ENCODE measurements at places on chromosomes 11 and 22. TPM values are rescaled to one million over a fixed set of nuclear protein-coding genes. Genes with fewer than 3 reads are reported as not detected.

The INSC gene
- 0.18 TPM for total RNA-seq

DNA sequence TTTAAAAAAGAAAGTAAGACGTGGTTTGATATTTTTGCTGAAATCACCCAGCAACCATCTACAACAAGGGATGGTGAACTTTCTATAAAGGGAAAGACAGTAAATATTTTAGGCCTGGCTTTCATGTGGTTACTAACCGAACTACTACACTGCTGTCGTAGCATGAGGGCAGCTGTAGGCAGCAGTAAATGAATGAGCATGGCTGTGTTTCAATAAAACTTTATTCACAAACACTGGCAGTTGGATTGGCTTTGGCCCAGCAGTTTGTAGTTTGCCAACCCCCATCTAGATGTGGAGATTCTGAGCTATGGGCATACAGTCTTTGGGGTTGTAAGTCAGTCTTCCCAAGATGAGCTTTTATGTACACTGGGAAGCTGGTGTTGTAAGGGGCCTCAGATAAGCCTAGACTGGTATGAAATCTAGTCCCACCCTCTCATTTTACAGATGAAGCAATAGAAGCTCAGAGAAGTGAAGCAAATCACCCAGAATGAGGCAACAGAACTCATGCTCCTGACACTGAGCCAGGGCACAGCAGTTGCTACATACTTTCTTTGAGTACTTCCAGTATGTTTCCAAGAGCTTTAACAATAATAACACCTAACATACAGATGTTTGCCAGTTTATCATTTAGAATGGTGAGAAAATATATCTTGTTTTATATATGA, 204.4 kb downstream of the ADAMTS15 start:
- no peak for DNase-seq

DNA sequence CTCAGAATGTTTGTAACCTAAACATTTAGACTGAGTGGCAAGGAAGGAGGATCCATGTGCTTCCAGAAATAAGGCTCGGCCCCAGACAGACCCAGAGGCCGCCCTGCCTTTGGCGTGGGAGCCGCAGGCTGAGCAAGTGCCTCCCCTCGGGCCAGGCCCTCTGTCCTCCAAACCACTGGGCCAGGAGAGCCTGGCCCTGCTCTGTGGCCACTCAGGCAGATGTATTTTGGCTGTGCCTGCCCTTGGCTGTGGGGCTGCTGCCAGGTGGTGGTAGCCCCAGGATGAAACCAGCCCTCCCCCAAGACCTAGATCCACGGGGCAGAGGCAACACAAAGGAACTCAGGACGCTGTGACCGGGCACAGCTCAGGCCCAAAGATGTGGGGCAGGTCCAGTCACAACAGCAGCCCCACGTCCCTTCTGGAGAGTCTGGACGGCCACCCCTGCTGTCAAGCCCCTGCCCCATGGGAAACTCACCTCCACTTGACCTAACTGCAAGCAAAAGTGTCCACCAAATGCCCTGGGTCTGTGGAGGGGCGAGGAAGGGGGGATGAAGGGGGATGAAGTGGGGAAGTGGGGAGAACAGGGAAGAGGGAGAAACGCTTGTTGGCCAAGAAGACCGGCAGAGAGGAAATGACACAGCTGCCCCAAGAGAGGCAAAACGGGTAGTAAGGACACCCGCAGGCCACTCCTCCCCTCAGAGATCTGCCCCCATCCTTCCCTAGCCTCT, 24.0 kb downstream of the PISD start:
- DNase-seq: no peak

DNA sequence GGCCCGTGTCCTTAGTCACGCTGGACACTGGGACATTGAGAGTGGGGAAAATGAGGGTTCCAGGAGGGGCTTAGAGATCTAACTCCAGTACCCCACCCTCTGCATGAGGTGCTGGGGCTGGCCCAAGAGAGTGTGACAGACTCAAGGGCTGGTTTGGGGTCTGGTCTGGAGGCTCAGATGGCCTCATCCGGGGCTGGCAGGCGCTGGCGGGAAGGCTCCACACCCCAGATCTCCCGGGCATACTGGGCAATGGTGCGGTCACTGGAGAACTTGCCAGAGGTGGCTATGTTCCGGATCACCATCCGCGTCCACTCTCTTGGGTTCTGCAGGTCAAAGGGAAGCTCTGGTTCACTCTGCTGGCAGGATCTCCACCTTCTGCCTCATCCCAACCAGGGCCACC, 2.5 kb upstream of the RASGRP2 start:
- DNase-seq: no peak

GRCh38 chr11:120814531-120815318, 209.2 kb upstream of the TBCEL start:
- DNase-seq: no peak

DNA sequence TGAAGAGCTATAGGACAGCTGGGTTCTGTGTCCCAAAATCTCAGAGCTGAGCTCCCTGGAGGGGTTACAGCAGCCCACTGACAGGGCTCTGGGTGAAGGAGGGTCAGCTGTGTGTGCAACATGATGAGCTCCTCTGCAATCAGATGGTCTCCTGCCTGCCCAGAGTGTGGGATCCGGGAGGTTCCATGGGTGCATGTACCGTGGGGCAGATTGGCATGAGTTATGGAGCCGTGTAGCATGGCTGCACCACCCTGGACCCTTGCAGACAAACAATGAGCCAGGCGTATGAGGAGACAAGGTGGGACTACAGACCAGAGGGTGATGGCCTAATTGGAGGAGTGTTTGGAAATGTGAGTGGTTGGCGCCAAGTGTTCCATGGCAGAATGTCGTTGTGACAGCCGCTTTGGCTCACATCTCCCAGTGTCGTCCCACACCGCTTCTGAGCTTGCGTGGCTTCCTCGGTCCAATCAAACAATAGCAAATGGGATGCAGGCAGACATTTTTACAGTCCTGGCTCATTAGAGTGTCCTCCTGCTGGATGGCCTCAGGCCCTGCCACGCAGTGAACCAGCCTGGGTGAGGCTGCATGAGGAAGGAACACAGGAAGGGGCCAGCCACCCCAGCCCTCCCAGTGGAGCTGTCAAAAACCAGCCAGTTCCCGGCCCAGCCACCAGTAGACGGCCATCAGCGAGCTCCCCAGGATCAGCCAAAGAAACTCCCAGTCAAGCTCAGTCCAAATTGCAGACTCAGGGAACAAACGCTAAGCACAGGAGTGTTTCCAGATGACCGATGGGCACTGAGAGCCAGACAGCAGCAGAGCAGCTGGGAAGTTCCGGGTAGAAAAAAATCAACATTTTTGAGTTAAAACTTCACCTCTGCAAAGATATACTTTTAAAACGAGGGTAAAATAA, 1066.9 kb downstream of the BRD1 start:
- no peak for DNase-seq
